Naive B cell (primary cell): ENCODE measurements at places on chromosomes 1 and 21. TPM values are rescaled to one million over a fixed set of nuclear protein-coding genes. Genes with fewer than 3 reads are reported as not detected.

Gene UBE2U
- not detected for polyA plus RNA-seq

Gene DNAJC28
- 1.6 TPM for polyA plus RNA-seq

Gene TRABD2B
- not detected for polyA plus RNA-seq

Gene ARTN
- polyA plus RNA-seq = not detected

Gene IFNGR2
- polyA plus RNA-seq = 130 TPM

Gene SHE
- not detected for polyA plus RNA-seq
